Sigmoid colon (tissue), 7 donors: ENCODE measurements at places on chromosomes 5 and 9. TPM values are rescaled to one million over a fixed set of nuclear protein-coding genes. Genes with fewer than 3 reads are reported as not detected.

- DNase-seq: no peak
Observed at GRCh38 chr5:7805379-7805778, 45.6 kb downstream of the CFAP90 start.

PCDHGB2 gene
- polyA plus RNA-seq: not detected

GRCh38 chr9:133023117-133023890 is 7.5 kb upstream of the GTF3C5 start:
- no peak for DNase-seq

SOX30 gene
- 0.12 TPM for polyA plus RNA-seq

FST gene
- polyA plus RNA-seq: 0.46 TPM

- DNase-seq: no peak
Observed at GRCh38 chr5:160747987-160748386, 104.0 kb downstream of the ATP10B start.

DNA sequence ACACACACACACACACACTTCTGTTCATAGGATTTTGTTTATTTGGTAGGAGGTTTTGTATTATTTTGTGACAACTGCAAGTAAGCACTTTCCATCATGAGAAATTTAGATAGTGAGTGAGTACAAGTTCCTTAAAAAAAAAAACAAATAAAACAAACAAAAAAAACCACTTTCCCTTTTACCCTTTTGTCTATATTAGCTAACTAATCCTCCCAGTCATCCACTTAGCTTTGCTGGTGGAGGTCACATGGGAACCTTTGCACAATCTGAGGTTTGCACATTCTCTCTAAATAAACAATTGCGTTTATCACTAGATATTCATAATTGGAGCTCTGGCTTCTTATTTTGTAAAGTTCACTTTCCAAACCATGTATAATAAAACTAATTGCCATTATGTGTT is 6.8 kb downstream of the ITGA1 start:
- DNase-seq: no peak

DNA sequence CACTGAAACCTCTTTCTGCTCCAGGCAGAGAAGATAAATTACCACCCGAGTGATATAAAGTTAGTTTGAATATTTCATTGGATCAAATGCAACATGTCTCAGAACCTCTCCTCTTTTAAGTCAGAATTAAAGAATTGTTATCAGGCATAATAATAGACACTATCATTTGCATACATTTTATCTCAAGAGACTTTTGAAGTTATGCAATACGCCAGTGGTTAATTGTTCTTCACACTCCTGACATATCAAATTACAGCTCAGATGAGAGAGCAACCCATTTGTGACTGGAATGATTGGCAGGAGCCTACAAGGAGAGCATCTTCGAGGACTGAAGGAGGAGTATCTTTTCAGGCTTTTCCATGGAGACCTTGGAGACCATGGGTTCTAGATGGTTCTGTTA is 452.2 kb downstream of the KDM4C start:
- no peak for DNase-seq

IL13 gene
- 0.15 TPM for polyA plus RNA-seq

DNA sequence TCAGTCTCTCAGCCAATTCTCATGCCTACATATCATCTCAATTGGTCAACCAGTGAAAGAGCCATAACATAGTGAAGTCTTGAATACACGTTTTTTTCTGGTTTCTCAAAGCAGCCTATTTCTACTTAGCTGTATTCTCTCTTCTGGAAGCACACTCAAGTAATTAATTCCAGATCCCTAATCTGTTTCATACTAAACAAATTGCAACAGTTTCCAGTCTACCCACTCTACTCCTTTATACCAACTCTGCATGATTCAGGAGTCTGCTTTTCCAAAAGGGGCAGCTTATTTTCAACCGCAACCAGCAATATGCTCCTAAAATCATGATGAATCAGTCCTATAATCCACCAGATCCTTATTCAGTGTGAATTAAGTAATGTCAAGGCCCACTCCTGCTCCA is 211.7 kb downstream of the TLE1 start:
- no peak for DNase-seq

- no peak for DNase-seq
Observed at GRCh38 chr5:76441101-76441500, 38.0 kb downstream of the IQGAP2 start.

- DNase-seq: no peak
Observed at GRCh38 chr9:2209400-2209799, 194.3 kb downstream of the SMARCA2 start.

- no peak for DNase-seq
Observed at GRCh38 chr5:77356740-77357139, 135.4 kb downstream of the WDR41 start.

ANKRD31 gene
- not detected for polyA plus RNA-seq

DNA sequence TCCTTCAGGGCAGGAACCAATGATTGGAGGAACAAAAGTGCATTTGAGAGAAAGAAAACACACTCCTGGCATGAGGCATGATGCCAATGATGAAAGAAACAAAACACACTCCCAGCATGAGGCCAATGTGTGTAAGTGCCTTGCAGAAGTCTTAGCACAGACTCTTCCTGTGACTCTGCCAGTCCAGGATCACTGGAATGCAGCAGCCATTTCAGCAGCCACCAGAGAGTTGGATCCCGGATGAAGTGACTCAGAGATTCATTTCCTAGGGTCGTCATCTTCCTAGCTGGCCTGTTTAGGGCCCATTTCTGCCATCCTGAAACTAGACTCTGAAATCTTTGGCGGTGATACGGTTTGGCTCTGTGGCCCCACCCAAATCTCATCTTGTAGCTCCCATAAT is 212.5 kb downstream of the CFAP90 start:
- DNase-seq: peak; percentile 65

DNA sequence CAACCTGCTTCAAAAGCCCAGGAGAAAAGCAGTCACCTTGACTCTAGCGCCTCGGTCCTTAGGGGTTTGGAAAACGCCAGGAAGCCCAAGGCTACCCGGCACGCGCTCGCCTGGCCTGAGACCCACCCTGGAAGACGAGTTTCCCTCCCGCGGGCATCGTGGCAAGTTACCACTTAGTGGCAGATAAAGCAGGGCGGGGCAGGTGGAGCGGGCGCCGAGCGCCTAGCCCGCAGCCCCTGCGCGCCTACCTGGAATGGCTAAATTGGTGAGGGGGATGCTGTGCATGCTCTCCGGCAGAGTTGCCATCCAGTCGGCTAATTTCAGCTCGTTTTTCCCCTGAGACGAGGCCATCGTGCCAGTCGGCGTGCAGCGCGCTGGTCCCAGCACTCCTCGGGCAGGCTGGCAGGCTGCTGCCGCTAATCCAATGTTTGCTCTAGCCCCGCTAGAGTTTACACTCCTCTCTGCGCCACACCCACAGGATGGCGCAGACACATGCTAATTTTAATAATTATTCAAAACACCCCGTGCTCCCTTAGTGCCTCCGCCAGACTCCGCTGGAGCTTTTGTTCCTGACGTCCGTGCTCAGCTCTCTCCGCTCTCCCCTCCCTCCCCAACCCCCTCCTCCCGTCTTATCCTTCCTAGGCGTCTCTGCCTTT is at the start of gene PLCXD3:
Gene PLCXD3 (minus strand): TSS at position 426 of the 656 bp plus-strand sequence. CDS start 75 bp downstream, at position 351.
- DNase-seq: peak; percentile 60
